Stimulated activated CD4-positive, alpha-beta T cell treated with anti-CD3 and anti-CD28 coated beads, TNF-alpha, amount 100 ng/mL, for 4 hours (primary cell): ENCODE measurements at places on chromosomes 7 and 10.

DNA sequence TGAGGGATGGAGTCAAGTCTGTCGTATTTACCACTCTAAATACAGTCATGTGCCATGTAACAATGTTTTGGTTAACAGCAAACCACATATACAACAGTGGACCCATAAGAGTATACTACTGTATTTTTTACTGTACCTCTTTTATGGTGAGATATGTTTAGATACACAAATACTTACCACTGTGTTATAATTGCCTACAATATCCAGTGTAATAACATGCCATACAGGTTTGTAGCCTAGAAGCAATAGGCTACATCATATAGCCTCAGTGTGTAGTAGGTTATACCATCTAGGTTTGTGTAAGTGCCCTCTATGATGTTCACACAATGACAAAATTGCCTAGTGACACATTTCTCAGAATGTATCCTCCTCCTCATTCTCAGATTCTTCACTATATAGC, 110.4 kb downstream of the FAM107B start:
- DNase-seq: no peak

- no peak for DNase-seq
Measured at GRCh38 chr10:127845756-127846155, 47.0 kb downstream of the CLRN3 start.

DNA sequence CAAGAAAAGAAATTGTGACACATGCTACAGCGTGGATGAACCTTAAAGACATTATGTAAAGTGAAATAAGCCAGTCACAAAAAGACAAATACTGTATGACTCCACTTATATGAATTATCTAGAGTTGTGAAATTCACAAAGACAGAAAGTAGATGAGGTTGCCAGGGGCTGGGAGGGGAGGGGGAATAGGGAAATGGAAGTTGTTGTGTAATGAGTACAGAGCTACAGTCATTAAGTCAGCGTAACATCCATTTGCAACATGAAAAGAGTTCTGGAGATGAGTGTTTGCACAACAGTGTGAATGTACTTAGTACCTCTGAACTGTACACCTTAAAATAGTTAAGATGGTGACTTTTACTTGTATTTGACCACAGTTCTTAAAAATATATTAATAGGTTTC, 112.1 kb upstream of the CDK1 start:
- no peak for DNase-seq

DNA sequence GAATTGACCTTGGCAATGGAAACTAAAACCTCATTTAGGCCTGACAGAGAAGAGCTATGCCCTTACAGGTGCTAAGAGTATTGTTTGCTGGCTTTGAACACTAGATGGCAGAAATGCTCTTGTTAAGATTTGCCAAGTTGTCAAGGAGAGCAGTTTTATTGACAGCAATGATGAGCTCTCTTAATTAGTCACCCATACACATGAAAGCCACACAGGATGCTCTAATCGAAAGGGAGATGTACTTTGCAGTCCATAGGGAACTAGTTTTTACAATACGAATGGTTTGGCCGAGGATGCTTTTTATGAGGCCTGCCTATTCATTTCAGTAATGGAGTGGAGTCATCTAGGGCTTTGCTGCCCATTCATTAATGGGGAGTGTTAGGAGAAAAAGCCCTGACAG, 45.4 kb upstream of the MBL2 start:
- no peak for DNase-seq

DNA sequence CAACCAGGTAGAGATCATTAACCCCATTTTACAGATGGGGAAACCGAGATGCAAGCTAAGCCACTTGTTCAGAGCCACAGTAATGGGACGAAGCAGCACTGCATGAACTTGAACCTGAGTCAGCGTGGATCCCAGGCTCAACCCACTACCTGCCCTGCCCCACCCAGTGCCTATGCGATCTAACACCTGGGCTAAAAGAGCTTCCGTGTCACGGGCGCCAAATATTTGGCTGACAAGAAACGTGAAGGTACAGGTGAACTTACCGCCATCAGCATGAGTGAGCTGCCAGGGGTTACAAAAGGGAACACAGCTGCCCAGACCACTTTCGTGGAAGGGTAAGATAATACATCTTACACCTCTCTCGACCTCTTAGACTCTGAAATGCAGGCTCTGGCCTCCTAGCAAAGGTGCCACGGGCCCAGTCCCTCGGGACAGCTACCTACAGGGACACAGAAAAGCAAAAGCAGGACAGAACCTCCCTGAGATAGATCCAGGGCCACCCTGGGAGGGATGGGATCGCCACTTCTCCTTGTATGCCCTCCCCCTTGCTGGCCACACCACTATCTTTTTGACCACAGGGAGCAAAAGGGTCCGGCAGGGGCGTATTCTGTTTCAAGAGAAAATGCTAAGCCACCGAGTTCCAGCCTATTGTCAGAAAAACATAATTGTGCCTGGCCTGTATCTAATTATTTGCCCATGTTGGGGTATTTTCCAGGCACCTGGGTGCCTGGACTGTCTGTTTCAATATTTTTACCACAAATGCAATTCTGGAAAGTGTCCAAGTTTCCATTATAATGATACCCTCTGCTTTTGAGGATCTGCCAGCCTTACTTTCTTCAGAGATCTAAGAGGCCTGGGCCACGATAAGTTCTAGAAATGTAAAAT, 6.4 kb downstream of the CHST15 start:
- DNase-seq: no peak

DNA sequence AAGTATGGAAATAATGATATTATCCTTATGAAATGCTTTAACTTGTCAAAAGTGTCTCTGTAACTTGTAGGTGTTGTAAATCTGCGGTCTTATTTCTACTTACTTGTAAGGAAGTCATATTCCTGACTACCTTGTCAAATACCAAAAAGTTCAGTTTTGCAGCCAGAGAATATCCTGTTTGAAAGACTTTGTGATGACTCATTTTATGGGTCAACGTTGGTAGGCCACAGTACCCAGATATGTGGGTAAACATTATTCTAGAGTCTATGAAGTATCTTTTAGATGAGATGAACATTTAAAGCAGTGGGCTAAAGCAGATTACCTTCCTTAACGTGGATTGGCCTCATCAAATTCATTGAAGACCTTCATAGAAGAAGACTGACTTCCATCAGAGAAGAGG, 195.3 kb downstream of the PPP1R9A start:
- no peak for DNase-seq

- DNase-seq: no peak
Measured at GRCh38 chr10:33192190-33192589, 142.3 kb downstream of the NRP1 start.

GRCh38 chr10:115558252-115558651, 465.1 kb downstream of the ATRNL1 start:
- DNase-seq: no peak

DNA sequence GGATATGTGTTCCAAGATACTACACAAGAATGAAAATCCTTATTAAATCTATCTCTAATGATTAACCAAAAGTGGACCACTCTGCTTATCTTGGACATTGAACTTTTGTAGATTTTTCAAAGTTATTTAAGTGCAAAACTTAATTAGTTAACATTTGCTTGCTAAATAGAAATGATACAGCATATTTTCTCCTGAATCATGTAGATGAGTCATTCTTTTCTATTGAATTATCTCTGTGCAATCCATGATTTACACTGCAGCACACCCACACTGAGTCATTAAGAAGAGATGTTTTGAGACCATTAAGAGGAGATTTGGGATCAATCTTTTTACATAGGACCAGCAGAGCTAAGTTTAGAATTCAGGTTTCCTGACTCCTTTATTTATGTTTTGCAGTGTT, 6.6 kb upstream of the ABCC2 start:
- no peak for DNase-seq

DNA sequence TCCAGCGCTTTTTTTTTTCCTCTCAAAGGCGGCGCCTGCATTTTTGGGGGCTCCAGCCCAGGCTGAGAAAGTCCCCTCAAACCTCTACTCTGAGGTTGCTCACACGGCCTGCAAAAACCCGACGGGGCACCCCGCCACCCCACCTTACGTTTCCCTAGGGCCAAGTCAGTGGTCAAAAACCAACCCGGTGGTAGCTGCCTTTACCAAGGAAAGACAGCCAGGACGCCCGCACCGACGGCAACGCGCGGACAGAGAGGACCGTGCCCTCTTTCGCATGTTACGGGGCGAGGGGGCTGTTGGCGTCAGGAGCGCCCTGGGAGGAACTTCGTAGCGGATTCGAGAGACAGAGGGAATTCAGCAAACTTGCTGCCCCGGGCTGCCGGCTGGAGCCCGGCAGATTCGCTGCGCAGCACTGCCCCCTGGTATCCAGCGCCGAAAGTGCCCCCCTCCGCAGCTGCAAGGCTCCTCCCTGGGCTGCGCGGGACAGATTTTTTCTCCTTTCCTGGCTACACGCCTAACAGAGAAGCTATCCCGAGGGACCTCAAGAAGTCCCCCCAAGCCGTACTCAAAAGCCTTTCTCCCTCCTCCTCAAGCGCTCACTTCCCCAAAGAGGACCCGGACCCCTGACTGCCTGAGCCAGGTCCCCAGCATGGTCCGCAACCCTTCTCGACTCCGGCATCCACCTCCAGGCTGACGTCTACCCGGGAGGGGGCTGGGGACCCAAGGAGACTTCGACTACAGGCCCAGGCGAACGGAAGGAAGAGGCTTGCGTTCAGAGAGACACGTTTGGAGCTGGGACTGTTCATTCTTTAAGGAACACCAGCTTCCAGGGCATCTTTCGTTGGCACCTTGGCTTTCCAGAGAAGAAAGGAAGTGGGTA, 27.7 kb upstream of the VAX1 start:
- DNase-seq: no peak

- no peak for DNase-seq
Measured at GRCh38 chr7:156497776-156498509, 142.6 kb upstream of the RNF32 start.

GRCh38 chr10:306675-307185, 171.5 kb downstream of the ZMYND11 start:
- DNase-seq: no peak

- DNase-seq: no peak
Measured at GRCh38 chr7:45434167-45434784, 139.9 kb upstream of the ADCY1 start.

- DNase-seq: no peak
Measured at GRCh38 chr7:20783700-20784387, 2.8 kb downstream of the SP8 start.

- no peak for DNase-seq
Measured at GRCh38 chr7:26097837-26098668, 53.9 kb upstream of the NFE2L3 start.

DNA sequence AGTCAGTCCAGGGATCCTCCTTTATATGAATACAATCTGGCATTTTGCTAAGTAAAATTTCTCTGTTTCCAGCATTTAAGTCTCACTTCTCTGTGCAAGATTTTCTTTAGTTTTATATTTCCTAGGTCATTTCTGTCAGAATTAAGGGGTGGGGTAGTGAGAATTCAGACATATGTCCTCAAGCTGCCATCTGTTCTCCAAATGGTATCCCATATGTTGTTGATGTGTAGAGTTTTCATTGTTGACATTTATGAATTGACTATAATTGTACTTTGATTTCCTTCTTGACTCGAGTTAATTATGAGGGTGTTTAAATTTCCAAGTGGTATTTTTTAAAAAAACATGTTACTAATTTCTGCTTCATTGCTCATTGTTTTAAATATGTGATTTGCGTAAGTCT, 148.8 kb downstream of the NPSR1 start:
- no peak for DNase-seq

DNA sequence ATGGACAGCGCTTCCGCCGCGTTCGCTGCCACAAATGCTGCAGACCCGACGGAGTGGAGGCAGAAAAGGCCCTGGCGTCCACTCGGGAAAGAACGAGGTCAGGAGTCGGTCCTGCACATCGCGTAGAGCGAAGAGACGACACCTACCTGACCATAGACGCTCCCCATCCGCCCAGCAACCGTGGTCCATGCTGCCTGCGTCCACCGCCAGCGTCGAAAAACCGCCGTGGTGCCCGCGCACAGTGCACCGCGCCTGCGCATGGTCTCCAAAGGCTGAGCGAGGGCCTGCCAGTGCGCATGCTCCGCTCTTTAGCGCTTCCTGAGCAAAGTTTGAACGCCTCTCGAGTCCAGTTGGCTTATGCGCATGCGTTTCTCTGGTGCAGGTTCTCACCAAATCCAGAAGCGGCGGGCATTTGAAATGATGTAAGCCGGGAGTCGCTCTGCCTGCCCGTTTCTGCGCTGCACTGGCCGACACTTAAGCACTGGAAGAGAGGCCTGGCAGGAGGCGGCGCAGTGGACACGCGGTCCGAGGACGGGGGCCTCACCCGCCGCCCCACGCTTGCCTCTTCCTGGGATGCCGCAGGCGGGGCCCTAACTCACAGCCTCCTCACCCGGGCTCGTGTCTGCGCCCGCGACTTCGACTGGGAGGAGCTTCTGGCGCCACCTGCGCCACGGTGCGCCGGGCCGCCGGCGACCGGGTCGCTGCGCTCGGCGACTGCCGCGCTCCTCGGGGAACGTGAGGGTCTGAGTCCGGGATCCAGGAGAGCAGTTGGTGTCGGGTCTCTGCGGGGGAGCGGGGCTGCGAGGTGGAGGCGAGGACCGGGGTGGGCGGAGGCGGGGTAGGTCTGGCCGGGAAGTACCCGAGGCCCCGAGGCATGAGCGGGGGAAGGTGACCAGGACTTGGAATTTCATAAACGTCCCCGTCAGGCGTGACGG, at the start of gene FAM24B:
Gene FAM24B, minus strand, starts transcription at position 243 of the 935 bp plus-strand sequence. CDS start 29,066 bp downstream, outside the sequence.
- peak; percentile 82 for DNase-seq

GRCh38 chr7:148733496-148733895, 34.8 kb downstream of the CUL1 start:
- DNase-seq: no peak

- DNase-seq: peak; percentile 23
Measured at GRCh38 chr10:323651-324293, 188.5 kb downstream of the ZMYND11 start.

- DNase-seq: no peak
Measured at GRCh38 chr7:20223356-20223755, 6.2 kb upstream of the MACC1 start.

DNA sequence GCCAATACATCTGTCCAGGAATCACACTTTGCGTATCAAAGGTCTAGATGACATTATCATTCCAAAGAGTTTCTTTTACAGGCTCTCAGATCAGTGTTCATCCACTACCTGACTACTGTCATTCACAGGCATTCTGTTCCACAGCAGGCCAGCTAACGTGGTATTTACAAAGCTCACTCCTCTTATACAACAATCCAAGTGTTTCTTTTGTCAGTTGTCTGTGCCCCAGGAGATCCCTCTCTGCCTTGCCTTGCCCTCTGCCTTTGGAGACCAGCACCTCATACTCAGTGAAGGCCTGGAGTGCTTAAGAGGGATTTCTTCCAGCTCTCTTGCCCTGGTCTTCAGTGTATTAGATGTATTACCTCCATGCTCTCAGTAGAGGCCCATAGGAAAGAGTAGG, 34.6 kb upstream of the CC2D2B start:
- no peak for DNase-seq

- no peak for DNase-seq
Measured at GRCh38 chr7:108724251-108725100, 154.8 kb downstream of the DNAJB9 start.

DNA sequence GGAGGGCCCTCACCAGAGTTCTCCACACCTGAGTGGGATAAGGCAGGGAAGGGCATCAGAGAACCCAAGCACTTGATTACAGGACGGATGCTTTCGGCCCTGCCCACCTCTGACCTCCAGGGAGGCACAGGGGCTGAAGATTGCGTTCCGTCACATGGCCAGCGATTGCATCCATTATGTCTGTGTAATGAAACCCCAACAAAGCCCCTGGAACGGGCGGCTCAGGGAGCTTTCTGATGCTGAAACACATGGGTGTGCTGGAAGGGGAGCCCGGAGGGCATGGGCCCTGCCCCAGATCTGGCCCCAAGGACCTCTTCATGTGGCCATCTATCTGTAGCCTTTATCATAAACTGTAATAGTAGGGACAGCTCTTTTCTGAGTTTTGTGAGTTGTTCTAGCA, 117.2 kb downstream of the PTPN20 start:
- DNase-seq: no peak

- no peak for DNase-seq
Measured at GRCh38 chr10:34760606-34761005, 54.5 kb downstream of the PARD3 start.
